Left lung (tissue), 14 donors: ENCODE measurements at places on chromosomes 5 and 9.

DNA sequence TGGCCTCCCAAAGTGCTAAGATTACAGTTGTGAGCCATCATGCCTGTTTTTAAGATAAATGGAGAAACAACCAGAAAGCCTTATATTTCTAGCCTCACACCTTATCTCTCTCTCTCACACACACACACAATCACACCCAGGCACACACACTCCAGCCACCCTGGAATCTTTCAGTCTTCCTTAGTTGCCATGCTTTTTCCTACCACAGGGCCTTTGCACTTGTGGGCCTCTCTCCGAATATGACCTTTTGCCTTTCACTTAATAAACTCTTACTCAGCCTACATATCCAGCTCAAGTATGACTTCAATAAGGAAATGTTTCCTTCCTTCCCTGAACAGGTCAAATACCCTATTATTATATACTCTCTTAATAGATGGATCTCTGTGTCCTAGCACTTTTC, 290.7 kb downstream of the NFIB start:
- no peaks in the 10 kb centered on the region for H3K27me3 ChIP-seq
- no peak overlapping the region for H3K27ac ChIP-seq
- peaks cover 3% of the 10 kb centered on the region for H3K4me1 ChIP-seq
- no peak for DNase-seq

DNA sequence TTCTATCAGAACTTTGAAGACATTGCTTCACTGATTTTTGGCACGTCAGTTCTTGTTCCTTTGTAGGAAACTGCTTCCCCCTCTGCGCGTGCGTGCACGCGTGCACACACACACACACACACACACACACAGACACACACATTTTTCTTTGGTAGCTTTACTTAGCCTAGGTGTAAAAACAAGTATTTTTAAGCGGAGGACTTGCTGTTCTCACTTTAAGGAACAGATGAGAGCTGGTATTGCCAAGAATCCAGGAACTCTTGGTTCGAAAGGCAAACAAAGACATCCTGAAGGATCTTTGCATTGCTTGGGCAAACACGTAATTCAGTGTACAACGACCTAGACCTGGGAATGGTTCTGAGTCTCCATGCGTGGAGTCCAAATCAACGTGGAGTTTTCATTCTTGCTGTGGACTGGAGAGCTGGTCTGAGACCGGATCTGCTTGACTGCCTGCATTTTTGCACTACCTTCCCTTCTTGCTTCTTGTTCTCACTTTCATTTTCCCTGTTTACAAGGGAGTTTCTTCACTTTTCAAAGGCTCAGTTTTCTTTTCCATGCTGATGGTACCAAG, 8.2 kb downstream of the TMEM268 start:
- H3K4me3 ChIP-seq, result peak overlapping the region; percentile 31
- H3K4me1 ChIP-seq, result peaks cover 6% of the 10 kb centered on the region
- no peaks in the 10 kb centered on the region for H3K27me3 ChIP-seq
- peak; percentile 76 for DNase-seq

DNA sequence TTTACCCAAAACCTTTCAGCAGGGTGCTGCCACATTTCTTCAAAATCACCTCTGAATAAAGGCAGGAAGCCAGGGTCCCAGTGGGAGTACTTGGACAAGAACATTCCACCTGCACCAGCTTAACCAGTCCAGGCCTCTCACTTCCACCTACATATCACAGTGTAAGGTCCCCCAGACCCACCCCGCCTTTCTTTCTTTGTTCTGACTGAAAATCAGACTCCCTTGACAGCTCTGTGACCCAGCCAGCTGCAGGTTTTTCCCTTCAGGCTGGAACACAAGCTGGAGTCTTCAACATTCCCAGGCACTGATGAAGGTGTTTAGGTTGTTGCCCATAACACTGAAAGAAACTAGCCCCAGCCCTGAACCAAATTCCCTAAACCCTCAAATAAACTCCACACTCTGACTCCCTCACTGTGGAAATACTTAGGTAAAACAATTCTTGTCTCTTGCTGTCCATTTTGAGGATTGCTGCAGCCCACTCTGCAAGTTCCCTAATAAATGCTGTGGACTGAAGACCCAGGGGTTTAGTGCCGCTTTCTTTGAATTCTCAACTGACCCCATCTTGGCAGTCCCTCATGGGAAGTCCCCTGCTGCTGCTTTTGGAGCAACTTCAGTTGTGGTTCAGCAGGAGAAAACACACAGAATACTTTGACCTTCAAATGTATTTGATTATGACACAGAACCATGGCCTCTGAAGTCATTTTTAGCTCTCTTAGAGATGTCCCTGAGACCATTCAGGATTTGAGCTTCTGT, 24.8 kb downstream of the P4HA2 start:
- no peaks in the 10 kb centered on the region for H3K4me1 ChIP-seq
- no peaks in the 10 kb centered on the region for H3K36me3 ChIP-seq
- DNase-seq, result no peak
- no peak overlapping the region for H3K4me3 ChIP-seq
- H3K27me3 ChIP-seq, result no peaks in the 10 kb centered on the region

DNA sequence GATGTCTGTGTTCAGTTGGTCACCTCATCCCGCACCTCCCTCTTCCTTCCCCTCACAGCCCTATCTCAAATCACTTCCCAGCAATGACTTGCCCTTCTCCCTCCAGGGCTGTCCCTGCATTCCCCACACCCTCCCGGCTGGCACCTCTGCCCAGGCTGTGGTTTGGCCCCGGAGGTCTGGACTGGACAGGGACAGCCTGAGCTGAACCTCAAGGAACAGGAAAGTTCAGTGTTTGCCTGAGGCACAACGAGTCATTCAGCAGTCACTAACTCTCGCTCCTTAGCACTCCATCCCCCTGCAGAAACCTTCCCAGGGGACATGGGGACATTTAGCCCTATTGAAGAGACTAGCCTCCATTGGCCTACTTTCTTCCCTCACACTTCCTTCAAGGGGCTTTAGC, 58.3 kb upstream of the MAP3K1 start:
- H3K27me3 ChIP-seq, result no peaks in the 10 kb centered on the region
- H3K4me1 ChIP-seq, result no peaks in the 10 kb centered on the region
- no peak overlapping the region for H3K4me3 ChIP-seq
- no peak overlapping the region for H3K27ac ChIP-seq
- H3K36me3 ChIP-seq, result no peaks in the 10 kb centered on the region

- H3K27me3 ChIP-seq, result no peaks in the 10 kb centered on the region
- no peak for DNase-seq
- H3K4me3 ChIP-seq, result no peak overlapping the region
Measured at GRCh38 chr5:68459093-68459809, 243.7 kb downstream of the PIK3R1 start.

GRCh38 chr5:17910318-17910717, 276.1 kb downstream of the TAF11L14 start:
- H3K27me3 ChIP-seq, result no peaks in the 10 kb centered on the region
- no peak for DNase-seq
- H3K27ac ChIP-seq, result no peak overlapping the region
- H3K36me3 ChIP-seq, result no peaks in the 10 kb centered on the region

- no peaks in the 10 kb centered on the region for H3K27me3 ChIP-seq
- no peak for DNase-seq
- H3K4me1 ChIP-seq, result no peaks in the 10 kb centered on the region
- no peak overlapping the region for H3K27ac ChIP-seq
- H3K4me3 ChIP-seq, result no peak overlapping the region
Measured at GRCh38 chr5:111309384-111309783, 85.2 kb downstream of the CAMK4 start.

GRCh38 chr5:72842816-72843215, 26.4 kb downstream of the TNPO1 start:
- H3K27ac ChIP-seq, result peak overlapping the region; percentile 51
- no peak overlapping the region for H3K4me3 ChIP-seq

DNA sequence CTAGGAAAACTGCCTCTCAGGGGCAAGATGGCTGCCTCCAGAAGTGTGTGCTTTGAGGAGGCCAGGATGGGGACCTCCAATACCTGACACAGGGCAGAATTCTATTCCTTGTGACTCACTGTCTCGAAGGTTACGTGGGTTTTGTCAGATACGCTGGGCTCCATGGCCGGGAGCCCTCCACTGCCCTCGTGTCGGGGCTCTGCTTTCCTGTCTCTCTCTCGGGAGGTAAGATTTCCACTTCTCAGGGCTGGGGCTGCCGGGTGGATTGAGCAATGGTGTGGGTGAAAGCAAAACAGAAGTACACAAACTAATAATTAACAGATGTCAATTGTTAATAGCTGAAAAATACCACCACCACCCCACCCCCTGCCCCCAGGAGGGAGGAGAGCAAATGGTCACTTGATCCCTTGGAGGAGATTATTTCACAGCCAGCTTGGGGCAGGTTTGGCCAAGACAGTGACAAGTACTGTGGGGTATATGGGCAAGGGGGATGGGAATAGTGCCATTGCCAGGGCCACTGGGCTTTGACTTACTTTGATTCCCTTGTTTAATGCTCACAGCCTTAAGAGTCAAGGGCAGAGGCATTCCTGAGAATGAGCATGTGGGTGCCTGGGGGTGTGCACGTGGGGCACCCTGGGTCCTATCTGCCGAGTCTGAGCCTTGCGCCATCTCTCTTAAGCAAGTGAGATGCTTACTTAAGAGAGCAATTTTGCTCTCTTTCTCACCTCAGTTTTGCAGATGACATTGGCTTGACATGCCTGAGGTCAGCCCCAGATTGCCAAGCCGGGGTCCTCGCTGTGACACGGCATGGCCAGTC, 28.8 kb upstream of the DAB2IP start:
- H3K27me3 ChIP-seq, result no peaks in the 10 kb centered on the region
- H3K4me1 ChIP-seq, result peaks cover 23% of the 10 kb centered on the region
- DNase-seq, result no peak
- no peak overlapping the region for H3K27ac ChIP-seq
- no peaks in the 10 kb centered on the region for H3K36me3 ChIP-seq

GRCh38 chr9:137715321-137715720, 96.5 kb downstream of the EHMT1 start:
- no peaks in the 10 kb centered on the region for H3K36me3 ChIP-seq
- no peaks in the 10 kb centered on the region for H3K27me3 ChIP-seq
- no peak overlapping the region for H3K4me3 ChIP-seq

GRCh38 chr5:89308606-89309040, 425.6 kb upstream of the MEF2C start:
- no peaks in the 10 kb centered on the region for H3K27me3 ChIP-seq

- H3K4me1 ChIP-seq, result peaks cover 40% of the 10 kb centered on the region
- H3K27me3 ChIP-seq, result no peaks in the 10 kb centered on the region
- H3K27ac ChIP-seq, result peak overlapping the region; percentile 89
- H3K4me3 ChIP-seq, result no peak overlapping the region
- peaks cover 11% of the 10 kb centered on the region for H3K36me3 ChIP-seq
Measured at GRCh38 chr9:112863214-112863613, 27.5 kb downstream of the SLC46A2 start.

GRCh38 chr5:115816226-115817081, at the start of gene CDO1:
Gene CDO1 (minus strand): TSS chr5:115816659. CDS start chr5:115816397, 262 bp downstream.
- H3K36me3 ChIP-seq, result no peaks in the 10 kb centered on the region
- H3K27me3 ChIP-seq, result peaks cover 38% of the 10 kb centered on the region
- peak within 1 kb of the TSS; percentile 32 for H3K4me3 ChIP-seq
- H3K4me1 ChIP-seq, result no peaks in the 10 kb centered on the region
- peak; percentile 87 for DNase-seq

- H3K27me3 ChIP-seq, result no peaks in the 10 kb centered on the region
- H3K4me3 ChIP-seq, result peak overlapping the region; percentile 56
- DNase-seq, result no peak
Measured at GRCh38 chr9:69173497-69173890, 583 bp upstream of the TJP2 start.

DNA sequence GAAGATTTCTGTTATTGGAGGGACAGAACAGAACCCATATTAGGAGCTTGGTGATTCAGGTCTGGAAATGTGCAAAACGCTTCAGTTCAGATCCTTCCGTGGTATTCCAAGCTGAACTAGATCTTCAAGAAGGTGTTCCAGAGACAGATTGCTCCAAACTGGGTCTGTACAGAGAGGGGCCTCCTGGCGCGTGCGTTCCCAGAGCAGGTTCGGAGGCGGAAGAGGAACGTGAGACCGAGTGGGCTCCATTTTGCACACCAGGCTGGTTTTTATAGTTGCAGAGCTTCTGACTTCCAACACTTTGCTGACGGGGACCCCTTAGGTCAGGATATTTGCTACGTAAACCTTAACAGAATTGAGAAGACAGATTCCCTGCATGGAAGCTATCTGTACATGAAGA, 16.7 kb upstream of the RPL26L1 start:
- H3K4me1 ChIP-seq, result no peaks in the 10 kb centered on the region
- H3K27ac ChIP-seq, result no peak overlapping the region
- no peak for DNase-seq
- no peak overlapping the region for H3K4me3 ChIP-seq
- no peaks in the 10 kb centered on the region for H3K27me3 ChIP-seq

GRCh38 chr9:113620377-113621161, 157.0 kb downstream of the RGS3 start:
- peaks cover 33% of the 10 kb centered on the region for H3K4me1 ChIP-seq
- DNase-seq, result peak; percentile 91
- peak overlapping the region; percentile 69 for H3K27ac ChIP-seq
- no peaks in the 10 kb centered on the region for H3K27me3 ChIP-seq
- no peaks in the 10 kb centered on the region for H3K36me3 ChIP-seq

- H3K4me3 ChIP-seq, result no peak overlapping the region
- no peaks in the 10 kb centered on the region for H3K27me3 ChIP-seq
- no peak for DNase-seq
- no peaks in the 10 kb centered on the region for H3K4me1 ChIP-seq
Measured at GRCh38 chr9:32881948-32882347, 98.6 kb downstream of the TMEM215 start.

DNA sequence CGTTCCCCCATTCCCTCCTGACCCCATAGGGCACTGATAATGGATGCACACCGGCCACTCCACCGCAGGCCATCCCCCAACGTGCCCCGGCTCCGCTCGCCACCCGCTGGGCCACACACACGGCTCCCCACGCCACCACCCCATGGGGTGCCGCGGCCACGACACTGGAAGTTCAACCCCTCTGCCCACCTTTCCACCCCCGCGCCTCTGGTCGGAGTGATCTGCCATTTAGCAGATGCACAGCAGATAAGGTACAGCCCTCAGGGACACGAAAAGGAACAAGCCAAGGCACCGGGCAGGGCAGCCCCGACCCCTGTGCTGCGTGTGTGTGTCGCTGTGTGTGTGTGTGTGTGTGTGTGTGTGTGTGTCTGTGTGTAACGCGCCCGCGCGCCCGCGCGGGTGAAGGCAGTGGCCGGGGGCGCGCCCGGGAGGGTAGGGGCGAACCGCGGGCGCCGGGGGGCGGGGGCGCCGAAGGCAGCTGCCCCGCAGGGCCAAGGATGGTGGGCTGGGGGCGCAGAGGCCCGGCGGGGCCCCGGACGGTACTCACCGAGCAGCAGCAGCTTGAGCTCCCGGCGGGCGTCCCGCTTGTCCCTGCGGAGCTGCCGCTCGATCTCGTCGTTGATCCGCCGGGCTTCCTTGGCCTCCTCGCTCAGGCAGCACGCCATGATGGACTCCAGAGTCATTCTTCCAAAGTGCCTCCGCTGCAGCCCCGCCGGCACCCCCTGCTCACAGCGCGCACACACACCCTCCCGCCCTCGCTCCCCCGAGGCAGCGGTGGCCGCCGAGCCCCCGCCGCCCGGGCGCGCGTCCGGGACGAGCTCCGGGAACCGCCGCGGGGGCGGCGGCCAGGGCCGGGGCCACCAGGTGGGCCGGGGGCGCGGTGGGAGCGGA, 813 bp downstream of the GNAQ start:
- peak overlapping the region; percentile 95 for H3K27ac ChIP-seq
- H3K27me3 ChIP-seq, result no peaks in the 10 kb centered on the region
- peak overlapping the region; percentile 87 for H3K4me3 ChIP-seq
- no peaks in the 10 kb centered on the region for H3K36me3 ChIP-seq

GRCh38 chr5:15338546-15338945, 161.4 kb upstream of the FBXL7 start:
- DNase-seq, result no peak
- H3K36me3 ChIP-seq, result no peaks in the 10 kb centered on the region
- H3K4me3 ChIP-seq, result no peak overlapping the region

GRCh38 chr9:93597142-93597706, 20.8 kb downstream of the PHF2 start:
- H3K27me3 ChIP-seq, result no peaks in the 10 kb centered on the region
- H3K4me3 ChIP-seq, result no peak overlapping the region
- H3K4me1 ChIP-seq, result peaks cover 15% of the 10 kb centered on the region
- no peak for DNase-seq
- no peak overlapping the region for H3K27ac ChIP-seq
